Activated T-cell treated with anti-CD3 and anti-CD28 coated beads for 24 hours (primary cell): ENCODE measurements at places on chromosomes 5 and 9.

- peak; percentile 53 for DNase-seq
These were observed 541 bp downstream of the GNPDA1 start for GRCh38 chr5:142012186-142012785.

- no peak for DNase-seq
These were observed 5.4 kb downstream of the FCN1 start for GRCh38 chr9:134912126-134912840.

DNA sequence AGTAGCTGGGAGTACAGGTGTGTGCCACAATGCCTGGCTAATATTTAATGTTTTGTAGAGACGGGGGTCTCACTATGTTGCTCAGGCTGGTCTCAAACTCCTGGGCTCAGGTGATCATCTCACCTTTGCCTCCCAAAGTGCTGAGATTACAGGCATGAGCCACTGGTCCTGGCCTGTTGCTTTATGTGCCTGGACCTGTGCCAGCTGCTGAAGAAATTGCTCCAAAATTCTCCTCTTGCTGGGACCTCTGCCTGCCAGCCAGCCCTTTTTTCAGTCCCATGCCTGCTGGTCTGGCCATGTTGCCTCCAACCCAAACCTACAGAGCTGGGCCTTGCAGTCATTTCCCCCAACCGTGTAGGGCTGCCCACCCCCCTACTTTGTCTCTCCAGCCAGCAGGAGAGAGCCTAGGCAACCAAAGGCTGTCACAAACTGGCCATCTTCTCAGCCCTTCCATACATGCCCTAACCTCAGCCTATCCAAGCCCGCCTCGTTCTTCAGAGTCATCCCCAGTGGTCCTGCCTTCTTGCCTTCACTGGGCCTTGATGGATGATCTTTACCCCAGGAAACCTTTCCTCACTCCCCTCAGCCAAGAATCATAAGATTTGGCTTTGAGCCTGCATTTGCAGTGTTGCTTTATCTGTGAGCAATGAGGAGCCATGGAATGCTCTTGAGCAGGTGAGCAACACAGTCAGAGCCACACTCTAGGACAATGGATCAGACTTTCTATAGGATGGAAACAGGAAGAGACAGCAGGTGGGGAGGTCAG lies 27.4 kb upstream of the SYNPO start:
- DNase-seq, result no peak

DNA sequence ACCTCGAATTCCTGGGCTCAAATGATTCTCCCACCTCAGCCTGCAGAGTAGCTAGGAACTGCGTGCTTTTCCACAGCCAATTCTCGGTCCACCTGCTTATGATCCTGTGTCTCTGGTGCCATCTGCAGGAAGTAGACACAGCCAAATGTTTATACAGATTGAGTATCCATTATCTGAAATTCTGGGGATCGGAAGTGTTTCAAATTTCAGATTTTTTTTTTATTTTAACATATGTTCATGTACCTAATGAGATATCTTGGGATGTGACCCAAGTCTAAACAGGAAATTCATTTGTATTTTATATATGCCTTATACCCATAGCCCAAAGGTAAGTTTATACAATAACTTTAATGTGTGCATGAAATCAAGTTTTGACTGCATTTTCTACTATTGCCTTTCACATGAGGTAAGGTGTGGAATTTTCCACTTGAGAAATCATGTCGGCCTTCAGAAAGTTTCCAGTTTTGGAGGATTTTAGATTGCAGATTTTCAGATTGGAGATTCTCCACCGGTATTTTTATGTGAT lies 89.5 kb downstream of the ESM1 start:
- no peak for DNase-seq

GRCh38 chr5:10366310-10367272 lies 13.1 kb downstream of the MARCHF6 start:
- no peak for DNase-seq

DNA sequence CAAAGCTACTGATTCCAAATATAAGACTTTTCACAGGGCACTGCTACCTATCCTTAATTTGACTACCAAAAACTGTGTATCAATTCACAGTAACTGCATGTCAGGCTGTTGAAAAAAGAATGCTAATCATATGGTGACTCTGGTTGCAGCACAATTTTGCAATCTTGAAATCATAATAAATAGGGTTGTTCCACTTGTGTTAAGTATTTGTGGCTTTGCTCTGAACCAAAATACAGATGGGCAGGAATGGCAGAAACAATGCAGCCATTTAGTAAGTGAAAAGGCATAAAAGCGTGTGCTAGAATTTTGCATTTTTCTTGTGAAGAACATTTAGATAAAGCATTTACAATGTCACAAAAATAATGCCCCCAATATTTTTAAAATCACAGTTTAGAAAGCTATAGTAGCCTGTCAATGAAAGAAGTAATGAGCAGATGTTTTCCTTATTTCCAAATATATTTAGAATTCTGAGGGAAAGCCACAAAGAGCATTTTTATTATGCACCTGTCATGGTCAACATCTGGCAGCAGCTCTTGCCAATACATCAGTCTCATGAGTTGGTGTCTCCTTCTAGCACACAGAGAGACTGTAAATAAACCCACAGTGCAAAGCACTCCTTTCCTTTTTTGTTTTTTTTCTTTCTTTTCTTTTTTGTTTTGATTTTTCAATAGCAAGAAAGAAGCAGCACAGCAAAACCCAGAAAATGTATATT lies 54.8 kb upstream of the PAM start:
- no peak for DNase-seq

GRCh38 chr9:137757139-137757538 lies 120.4 kb upstream of the CACNA1B start:
- no peak for DNase-seq

GRCh38 chr9:88587182-88587581 lies 52.2 kb downstream of the NXNL2 start:
- no peak for DNase-seq

GRCh38 chr5:109921735-109922380 lies 232.1 kb downstream of the MAN2A1 start:
- peak; percentile 8 for DNase-seq

- no peak for DNase-seq
These were observed 24.4 kb downstream of the MEGF9 start for GRCh38 chr9:120689860-120690259.

- DNase-seq, result no peak
These were observed 581.4 kb downstream of the RAB3C start for GRCh38 chr5:59164041-59164830.

DNA sequence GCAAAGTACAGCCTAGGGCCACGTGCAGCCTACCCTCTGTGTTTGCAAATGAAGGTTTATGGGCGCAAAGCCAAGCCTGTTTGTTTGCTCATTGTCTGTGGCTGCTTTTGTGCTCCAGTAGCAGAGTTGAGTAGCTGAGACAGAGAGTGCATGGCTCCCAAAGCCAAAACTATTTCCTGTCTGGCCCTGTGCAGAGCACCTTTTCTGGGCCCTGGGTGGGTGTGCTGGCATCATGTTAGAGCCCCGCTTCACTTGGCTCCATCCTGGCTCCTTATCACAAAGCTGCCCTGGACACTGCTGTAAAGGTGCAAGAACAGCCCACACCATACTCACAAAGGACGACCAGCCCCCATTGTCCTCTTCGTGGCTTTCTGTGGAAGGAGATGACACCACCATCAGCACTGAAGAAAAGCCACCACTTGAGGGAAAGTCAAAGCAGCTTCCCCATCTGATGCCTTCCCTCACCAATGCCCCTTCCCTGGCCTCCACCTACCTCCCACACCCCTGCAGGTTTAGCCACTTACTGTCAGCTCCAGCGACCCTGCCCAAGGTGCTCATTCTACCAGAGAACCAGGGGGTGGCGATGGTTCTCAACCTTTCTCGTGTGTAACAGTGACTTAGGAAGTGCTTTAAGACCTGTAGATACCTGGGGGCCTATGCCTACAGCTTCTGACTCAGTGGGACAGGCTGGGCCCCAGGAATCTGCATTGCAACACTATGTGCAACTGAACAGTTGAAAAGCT lies 23.4 kb downstream of the LCP2 start:
- peak; percentile 55 for DNase-seq
